ENCODE measurements at places on chromosomes 1 and 21.

DNA sequence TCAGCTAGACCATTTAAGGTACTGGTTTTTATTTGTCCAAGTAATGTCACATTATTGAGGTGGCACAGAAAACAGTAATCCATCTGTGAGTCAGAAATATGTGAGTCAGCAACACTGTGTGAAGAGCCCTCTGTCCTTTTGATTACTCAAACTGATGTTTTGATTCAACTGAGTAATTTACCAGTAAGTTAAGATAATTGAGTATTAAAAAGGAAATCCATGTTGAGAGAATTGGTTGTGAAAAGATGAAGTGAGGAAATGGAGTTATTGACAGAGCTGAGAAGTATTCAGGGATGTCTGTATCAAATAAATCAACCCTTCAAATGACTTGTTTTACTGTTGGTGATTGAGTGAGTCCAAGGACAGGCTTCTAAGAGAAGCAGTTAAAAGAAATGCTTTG is 302.7 kb upstream of the SGIP1 start:
- no peak for DNase-seq

- no peak for DNase-seq
Measured at GRCh38 chr1:76336931-76337371, 262.4 kb downstream of the ST6GALNAC3 start.

DNA sequence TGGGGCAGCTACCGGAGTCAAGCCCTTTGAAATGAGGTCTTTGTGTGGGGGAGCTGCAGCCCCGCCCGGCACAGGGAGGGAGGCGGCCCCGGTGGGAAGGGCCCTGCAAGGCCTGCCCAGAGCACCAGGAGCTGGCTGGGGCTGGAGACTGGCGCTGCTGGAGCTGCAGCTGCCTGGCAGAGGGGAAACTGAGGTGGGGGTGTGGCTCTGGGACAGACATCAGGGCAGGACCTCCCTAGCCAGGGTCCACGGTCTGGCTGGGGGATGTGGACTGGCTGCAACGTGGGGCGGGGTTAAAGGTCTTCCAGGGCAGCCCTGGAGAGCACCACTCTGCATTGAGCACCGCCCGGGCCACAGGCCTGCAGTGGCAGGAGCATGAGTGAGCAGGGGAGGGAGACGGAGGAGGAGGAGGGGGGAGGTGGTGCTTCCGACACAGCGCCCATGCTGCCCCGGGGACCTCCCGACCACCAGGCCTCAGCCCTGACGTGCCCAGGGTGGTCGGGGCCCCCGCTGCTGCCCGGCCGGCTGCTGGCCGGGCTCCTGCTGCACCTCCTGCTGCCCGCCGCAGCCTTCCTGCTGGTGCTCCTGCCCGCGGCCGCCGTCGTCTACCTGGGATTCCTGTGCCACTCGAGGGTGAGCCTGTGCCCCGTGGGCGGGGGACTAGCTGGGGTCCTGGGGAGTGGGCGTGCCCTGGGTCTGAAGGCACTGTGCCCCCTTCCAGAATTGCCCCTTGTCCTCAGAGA is 4.8 kb upstream of the ANKRD65 start:
- no peak for DNase-seq

- DNase-seq, result no peak
Measured at GRCh38 chr1:165543532-165544438, at the start of gene LRRC52. Gene LRRC52, plus strand, starts transcription at chr1:165544000. Its CDS starts 297 bp downstream, at chr1:165544297.

DNA sequence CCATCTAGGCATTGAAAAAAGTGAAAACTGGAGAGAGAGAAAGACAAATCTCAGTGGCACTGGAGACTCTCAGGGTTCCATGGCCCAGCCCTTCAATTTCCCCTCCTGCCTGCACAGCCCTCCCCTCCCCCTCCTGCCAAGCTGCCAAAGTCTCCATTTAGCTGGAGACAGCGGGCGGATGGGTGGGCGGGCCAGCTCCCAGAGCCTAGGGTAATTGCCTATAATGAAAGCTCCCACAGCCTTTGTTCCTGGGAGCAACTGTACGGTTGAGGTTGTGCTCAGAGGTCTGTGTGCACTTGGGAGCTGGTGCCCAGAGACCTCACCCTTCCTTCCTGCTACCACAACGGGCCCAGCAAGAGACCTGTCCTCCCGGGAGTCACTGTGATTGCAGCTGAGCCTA is 89.6 kb downstream of the NAV1 start:
- DNase-seq, result no peak

- DNase-seq, result no peak
Measured at GRCh38 chr1:45945426-45945825, 142.0 kb downstream of the MAST2 start.

DNA sequence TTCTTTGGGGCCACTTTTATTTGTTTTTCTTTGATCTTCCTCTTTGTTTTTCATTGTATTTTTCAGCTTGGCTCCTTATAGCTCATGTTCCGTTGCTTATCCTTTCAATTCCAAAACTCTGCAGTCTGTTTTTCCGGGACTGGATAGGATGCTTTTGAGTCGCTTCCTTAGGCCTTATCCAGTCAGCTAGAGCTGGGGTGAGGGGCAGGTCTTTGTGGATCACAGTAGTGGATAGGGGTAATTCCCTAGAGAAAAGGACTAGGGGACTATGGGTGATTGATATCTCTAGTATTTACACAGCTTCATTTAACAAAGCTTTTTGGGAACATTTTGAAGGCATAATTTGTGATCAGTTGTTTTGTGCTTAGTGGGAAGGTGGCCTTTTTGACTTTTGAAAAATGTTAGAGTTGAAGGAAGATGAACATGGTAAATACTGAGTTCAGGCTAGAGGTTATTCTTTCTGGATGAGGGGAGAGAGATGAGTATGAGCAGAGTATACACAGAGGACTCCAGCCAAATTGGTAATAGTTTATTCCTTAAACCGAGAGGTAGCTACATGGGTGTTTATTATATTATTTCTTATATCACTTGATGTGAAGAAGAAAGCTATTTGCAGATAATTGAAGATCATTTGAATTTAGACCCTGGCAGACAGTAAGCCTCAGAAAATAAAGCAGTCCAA is 22.5 kb downstream of the CEP350 start:
- no peak for DNase-seq

DNA sequence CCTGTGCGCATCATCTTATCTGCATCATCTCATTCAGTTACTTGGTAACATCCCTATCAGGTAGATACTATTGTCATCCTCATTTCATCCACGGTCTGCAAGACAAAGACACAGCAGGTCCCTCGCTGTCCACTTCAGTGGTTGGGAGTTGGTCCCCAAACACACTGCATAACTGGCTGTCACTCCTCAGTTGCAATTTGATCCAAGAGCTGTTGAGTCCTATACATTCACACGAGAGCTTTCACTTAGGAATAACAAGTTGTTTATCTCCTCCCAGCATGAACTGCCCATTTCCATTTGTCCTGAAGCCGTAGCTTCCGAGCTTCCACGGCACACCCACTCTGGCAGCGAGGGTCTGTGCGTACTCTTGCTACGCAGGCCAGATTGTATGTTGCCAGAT is 472.0 kb downstream of the CAMTA1 start:
- DNase-seq, result no peak

DNA sequence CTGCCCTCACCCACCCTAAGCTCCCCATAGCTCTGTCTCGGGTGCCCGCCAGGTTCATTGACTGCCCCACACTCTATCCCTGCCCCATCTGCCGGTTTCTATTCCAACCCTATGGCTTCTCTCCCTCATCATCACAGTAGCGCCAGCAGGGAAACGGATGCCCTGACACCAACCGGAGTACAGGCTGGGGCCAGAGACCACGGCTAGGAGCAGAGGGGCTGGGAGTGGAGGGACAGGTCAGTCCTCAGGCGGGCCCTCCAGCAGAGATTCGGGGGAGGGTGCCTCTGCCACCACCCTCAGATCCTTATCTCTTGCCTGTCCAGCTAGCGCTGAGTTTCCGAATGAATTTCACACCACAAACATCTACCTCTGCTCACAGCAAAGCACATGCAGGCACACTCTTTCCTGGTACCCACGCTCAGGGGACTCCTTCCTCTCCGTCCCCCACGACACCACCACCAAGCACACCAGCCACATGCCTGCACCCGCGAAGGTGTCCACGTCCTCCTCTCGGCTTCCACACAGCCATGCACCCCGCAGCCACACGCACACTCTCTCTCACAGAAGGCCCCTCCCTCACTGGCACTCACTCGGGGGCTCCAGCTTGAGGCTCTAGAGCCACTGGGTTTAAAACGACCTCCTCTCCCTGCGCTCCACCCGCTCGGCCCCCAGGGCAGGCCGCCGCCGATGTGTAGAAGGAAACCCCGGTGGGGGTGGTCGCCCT is 7.2 kb downstream of the TAL1 start:
- no peak for DNase-seq

- no peak for DNase-seq
Measured at GRCh38 chr1:15420853-15421465, 11.3 kb downstream of the EFHD2 start.

- no peak for DNase-seq
Measured at GRCh38 chr1:36639461-36639860, 156.7 kb upstream of the CSF3R start.

GRCh38 chr1:180213401-180214170 is 16.5 kb upstream of the LHX4 start:
- peak; percentile 72 for DNase-seq

DNA sequence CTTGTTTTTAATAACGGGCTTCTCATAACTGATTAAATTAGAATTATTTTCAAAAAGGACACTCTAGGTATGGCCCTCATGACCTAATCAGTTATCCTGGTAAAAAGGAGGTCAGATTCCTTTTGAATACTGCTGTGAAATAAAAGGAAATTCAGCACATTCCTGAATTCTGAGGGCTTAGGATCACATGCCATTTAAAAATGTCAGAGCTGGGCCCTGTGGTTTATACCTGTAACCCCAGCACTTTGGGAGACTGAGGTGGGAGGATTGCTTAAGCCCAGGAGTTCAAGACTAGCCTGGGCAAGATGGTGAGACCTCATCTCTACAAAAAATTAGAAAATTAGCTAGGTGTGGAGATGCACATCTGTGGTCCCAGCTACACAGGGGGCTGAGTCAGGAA is 18.0 kb upstream of the RABGGTB start:
- no peak for DNase-seq

GRCh38 chr1:9340172-9340854 is 47.6 kb downstream of the SPSB1 start:
- no peak for DNase-seq

Measured in activated naive CD4-positive, alpha-beta T cell treated with anti-CD3 and anti-CD28 coated beads, Interleukin-2, amount 50 U/mL, for 72 hours (primary cell).